ENCODE measurements at places on chromosomes 4 and X. TPM values are rescaled to one million over a fixed set of nuclear protein-coding genes. Genes with fewer than 3 reads are reported as not detected.

The TMEM144 gene
- 3.5 TPM for total RNA-seq

The ARSJ gene
- total RNA-seq: 31.9 TPM

The SGMS2 gene
- 77.2 TPM for total RNA-seq

The PPEF2 gene
- total RNA-seq: not detected

The BEX1 gene
- 9.1 TPM for total RNA-seq

The TEC gene
- 1.4 TPM for total RNA-seq

The SYNPO2 gene
- 0.40 TPM for total RNA-seq

The NDST3 gene
- total RNA-seq: not detected

The AFAP1 gene
- 24.3 TPM for total RNA-seq

The CCNQ gene
- total RNA-seq: 48.3 TPM

The MRFAP1L1 gene
- total RNA-seq: 30.9 TPM

The RTL5 gene
- 0.94 TPM for total RNA-seq

The TCP11X2 gene
- not detected for total RNA-seq

The TLR7 gene
- total RNA-seq: not detected

The PPP4R3C gene
- total RNA-seq: not detected

The ADH4 gene
- total RNA-seq: not detected

The PRMT9 gene
- 7.8 TPM for total RNA-seq

The GABRQ gene
- total RNA-seq: 0.22 TPM

The SCRG1 gene
- total RNA-seq: not detected

The HGFAC gene
- total RNA-seq: not detected

The NSUN7 gene
- 4.6 TPM for total RNA-seq

The SYTL4 gene
- 8.0 TPM for total RNA-seq

The ADAMTS3 gene
- 4.6 TPM for total RNA-seq

The REPS2 gene
- total RNA-seq: 0.72 TPM

The GAGE12J gene
- total RNA-seq: not detected

The NDUFC1 gene
- total RNA-seq: 60.9 TPM

The FAM184B gene
- total RNA-seq: 0.17 TPM

The LUZP4 gene
- total RNA-seq: not detected

The RADX gene
- 1.4 TPM for total RNA-seq

The NLRP2B gene
- not detected for total RNA-seq
